ENCODE measurements at places on chromosomes 4 and X.

- DNase-seq = no peak
These were observed 28.3 kb downstream of the NBDY start for GRCh38 chrX:56757327-56757726.

DNA sequence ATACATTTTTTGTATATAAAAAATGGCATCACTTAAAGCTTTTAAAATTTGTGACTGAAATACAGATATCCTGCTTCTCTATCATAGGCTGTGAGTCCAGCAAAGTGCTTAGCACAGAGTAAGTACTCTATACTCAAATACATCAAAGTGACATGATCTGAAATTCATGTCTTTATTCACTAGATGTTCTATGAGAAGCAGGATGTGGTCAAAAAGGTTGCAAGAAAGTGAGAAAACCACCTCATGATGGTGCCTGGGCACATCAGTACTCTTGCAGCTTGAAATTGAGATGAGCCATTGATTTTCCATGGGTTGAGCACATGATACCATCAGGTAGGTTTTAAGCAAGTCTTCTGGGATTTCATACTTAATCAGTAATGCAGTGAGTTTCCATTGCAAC is 20.4 kb upstream of the SFRP2 start:
- no peak for DNase-seq

- peak; percentile 38 for DNase-seq
These were observed 752 bp downstream of the FRAS1 start for GRCh38 chr4:78057600-78058550.

DNA sequence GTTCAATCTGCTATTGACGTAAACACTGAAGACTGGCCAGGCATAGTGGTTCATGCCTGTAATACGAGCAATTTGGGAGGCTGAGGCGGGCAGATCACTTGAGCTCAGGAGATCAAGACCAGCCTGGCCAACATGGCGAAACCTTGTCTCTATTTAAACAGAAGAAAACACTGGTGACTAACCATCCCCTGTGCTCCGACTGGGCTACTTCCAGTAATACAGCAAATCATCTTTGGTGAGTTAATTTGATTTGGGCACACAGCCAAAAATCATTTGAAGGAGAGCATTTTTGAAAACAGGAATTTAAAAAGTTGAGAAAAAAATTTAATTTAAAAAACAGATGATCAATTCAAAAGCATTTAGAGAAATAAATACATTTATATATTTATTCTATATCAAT is 52.0 kb downstream of the SEC24D start:
- peak; percentile 82 for DNase-seq

GRCh38 chr4:20317424-20317985 is 65.8 kb downstream of the SLIT2 start:
- DNase-seq = no peak

GRCh38 chr4:20408611-20409010 is 156.9 kb downstream of the SLIT2 start:
- DNase-seq = peak; percentile 59

- no peak for DNase-seq
These were observed 27.0 kb upstream of the PRPS1 start for GRCh38 chrX:107601326-107601725.

DNA sequence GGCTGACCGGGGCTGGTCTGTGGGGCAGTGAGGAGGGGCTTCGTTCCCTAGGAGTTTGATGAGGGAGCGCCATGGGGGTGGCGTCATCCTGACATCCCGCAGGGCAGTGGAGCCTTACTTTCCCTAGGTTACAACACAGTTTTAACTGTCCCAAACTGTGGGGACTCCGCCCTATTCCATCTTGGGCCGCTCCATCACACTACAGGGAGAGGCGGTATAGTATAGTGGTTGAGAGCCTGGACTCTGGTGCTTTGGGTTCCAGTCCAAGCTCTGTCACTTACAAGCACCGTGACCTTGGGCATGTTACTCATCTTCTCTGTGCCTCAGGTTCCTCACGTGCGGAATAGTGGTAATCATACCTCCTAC is 44.2 kb downstream of the ZNF185 start:
- no peak for DNase-seq

GRCh38 chrX:17086317-17086716 is 139.9 kb downstream of the REPS2 start:
- DNase-seq = no peak

DNA sequence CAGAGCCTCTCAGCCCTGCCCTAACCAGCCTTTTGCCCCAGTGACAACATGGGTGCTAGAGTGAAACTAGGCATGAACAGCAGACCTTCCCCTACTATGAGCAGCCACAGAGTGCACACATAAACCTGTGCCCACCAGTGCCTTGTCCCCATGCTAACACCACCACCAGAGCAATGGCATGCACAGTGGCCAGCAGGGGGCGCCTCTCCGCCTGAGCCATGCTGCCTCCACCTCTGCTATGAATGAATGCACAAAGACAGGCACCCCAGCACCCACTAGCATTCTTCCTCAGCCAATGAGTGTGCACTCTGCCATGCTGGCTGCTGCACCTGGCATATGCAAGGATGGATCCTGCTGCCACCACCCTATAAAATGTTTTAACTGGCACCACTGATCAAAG is 286.9 kb upstream of the FGF16 start:
- DNase-seq = no peak

DNA sequence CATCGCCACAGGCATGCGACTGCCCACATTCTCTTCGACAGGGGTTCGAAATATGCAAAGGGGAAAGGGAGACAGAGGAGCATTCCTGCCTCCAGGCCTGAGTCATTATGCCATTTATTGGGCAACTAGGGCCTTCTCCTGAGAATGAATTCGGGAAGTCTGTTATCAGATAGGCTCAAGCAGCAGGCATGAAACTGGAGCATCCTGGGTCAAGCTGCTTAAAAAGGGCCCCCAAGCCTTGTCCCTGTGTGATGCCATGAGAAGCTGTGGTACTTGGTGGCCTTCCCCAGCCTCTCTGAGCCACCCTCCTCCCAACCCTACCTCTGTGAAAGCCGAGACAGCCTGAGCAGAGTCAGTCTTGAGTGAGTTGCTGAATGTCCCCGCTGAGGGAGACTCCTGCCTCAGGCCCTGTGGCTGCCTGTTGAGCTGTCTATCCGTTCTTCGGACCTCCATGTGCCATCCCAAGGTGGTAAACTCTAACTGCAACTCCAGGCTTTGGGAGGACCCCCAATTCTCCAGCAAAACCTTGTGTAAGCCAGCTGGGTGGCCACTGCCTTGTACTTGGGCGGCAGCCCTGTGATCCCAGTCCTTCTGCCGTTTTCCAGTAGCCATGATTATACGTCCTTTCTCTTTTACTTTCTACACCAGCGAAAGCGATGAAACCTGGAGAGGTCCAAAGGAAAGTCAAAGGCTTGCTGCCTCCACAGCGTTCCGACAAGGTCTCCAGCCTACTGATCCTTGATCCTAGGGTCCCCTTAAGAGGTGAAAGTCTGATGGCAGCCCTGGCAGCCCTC is 37.7 kb downstream of the NBDY start:
- peak; percentile 30 for DNase-seq

- no peak for DNase-seq
These were observed 147.3 kb downstream of the CORIN start for GRCh38 chr4:47690611-47691010.

- DNase-seq = no peak
These were observed 549.3 kb downstream of the ARAP2 start for GRCh38 chr4:35695003-35695402.

DNA sequence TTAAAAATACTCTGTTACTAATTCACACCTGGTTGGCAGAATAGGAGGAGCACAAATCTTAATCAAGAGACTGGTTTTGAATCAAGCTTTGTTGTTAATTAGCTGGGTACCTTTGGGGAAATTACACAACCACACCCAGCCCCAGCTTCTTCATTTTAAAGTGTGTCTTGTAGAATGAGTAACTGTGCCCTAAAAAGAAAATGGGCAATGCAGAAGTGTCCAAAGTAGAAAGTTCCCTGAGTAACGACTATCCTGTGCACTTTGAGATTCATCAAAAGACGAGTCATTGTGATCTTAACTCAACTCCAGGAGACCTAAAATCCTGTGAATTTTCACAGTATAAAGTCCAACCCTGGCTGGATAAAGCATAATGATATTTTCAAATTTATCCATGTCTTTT is 792.3 kb upstream of the HS3ST1 start:
- DNase-seq = no peak

DNA sequence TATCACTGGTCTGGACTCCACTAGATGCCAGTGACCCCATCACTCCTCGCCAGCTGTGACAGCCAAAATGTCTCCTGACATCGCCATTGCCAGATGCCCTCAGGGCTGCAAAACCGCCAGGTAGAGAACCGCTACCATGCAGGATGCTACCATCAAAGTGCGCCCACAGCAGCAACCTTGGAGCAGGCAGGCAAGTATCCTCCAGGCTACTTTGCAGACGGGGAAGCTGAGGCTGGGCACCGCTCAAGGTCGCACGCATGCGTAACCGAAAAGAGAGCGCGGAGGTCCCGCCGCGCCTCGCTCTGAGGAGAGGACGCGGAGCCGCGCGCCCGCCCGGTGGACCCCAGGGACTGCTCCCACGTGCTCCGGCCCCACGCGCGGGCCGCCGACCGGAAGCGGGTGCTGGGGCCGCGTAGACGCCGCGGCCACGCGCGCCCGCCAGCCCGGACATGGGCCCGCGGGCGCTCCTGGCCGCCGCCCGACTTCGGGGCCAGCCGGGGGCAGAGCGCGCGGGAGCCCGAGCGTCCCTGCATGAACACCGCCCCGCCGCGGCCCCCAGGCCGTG is at the start of gene STS:
Gene STS (plus strand): TSS at position 300 of the 565 bp plus-strand sequence. CDS start 105,488 bp downstream, outside the sequence.
- peak; percentile 20 for DNase-seq

- no peak for DNase-seq
These were observed 1123.7 kb upstream of the PABPC4L start for GRCh38 chr4:135325264-135325663.

GRCh38 chr4:81905971-81906370 is 434.3 kb upstream of the RASGEF1B start:
- no peak for DNase-seq

- no peak for DNase-seq
These were observed 18.2 kb downstream of the CCNG2 start for GRCh38 chr4:77175201-77175611.

DNA sequence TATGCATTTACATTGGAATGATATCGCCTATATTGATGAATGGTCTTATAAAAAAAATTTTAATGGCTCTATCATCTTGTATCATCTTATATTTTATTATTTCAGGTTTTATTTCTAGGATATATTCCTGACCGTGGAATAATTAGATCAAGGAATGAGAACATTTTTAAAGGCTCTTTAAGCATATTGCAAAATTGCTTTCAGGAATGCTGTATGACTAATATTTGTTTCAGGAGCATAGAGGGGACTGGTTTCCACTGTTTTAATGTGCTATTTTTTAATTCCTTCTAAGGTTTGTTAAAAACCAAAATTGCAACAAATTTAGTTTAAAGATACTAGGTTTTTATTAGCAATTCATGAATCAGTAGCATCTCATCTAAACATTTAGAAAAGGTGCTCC is 120.2 kb downstream of the BMPR1B start:
- DNase-seq = peak; percentile 58

DNA sequence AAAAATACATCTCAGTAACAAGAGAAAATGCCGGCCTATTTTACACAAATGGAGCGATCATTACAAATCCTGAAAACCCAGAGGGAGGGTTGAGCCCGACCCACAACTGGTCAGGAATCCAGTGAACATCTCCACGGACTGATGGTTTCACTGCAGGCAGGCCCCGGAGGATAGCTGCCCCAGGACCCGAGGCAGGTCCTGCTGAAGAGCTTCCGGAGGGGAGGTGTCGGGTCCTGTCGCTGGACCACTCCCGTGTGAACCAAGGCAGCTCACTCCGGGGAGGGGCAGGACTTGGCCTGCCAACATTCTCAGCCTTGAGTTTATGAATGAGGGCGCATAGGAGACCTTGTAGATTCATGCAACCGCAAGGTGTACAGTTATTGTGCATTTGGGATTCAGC is 4.8 kb upstream of the CRMP1 start:
- DNase-seq = no peak
